ENCODE measurements at places on chromosomes 16 and 17.

GRCh38 chr17:4747847-4748246 is 8.1 kb upstream of the CXCL16 start:
- DNase-seq, result no peak

DNA sequence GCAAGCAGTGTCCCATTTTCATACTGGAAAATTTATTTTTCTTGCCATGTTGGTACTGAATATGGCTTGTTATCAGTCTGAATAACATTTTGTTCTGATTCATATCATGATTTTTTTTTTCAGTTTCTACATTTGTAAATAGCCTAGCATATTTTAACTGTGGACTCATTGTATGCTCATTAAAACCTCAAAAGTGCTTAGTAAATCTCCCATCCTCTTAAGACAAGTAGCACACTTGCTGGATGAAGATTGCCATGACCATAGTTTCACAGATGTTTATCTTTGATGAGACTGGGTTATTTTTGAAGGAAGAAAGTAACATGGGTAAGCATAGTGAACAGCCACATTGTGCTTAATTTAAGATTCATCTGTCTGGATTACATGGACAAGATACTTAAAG is 878 bp downstream of the KRT10 start:
- no peak for DNase-seq

GRCh38 chr16:73875996-73876690 is 420.5 kb upstream of the PSMD7 start:
- no peak for DNase-seq

- no peak for DNase-seq
Measured at GRCh38 chr16:88991813-88992350, 14.9 kb upstream of the CBFA2T3 start.

GRCh38 chr17:50920041-50920410 is 53.9 kb upstream of the TOB1 start:
- no peak for DNase-seq

- no peak for DNase-seq
Measured at GRCh38 chr16:17526956-17527937, 56.5 kb upstream of the XYLT1 start.

DNA sequence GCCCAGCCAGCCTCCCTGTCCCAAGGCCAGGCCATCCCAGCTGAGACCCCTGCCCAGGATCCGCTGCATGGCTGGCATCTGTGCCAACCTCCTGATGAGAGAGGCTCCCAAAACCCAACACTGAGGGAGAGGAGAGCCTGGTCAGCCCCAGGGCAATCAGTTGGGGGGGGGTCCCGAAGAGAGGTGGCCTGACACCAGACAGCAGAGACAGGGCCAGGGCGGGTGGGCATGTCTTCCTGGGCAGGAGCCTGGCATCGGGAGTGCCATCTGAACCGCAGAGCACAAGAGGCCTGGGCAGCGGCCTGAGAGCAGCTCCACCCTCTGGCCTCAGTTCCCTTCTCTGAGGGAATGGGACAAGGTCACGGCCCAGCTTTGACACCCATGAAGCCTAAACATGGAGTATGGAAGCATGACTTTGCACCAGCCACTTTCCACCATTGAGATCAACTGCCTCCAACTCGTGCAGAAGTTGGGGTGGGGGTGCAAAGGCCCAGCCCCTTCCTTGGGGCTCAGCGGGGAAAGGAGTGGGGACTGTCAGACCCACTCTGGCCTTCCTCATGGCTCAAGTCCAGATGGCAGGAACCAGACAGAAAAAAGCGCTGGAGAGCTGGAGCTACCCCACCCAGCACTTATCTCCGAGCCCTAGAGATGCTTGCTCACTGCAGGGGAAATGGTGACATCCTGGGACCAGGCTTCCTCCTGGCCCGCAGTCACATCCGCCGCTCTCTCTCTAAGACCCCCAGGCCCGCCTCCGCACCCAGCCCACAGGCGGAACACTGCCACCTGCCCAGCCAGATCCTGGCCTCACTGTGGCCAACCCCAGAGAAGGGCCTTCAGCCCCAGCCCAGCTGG is 9.7 kb downstream of the RHBDF2 start:
- no peak for DNase-seq

- DNase-seq, result no peak
Measured at GRCh38 chr16:74111456-74111982, 185.1 kb upstream of the PSMD7 start.

- no peak for DNase-seq
Measured at GRCh38 chr16:25893332-25893731, 201.6 kb downstream of the HS3ST4 start.

DNA sequence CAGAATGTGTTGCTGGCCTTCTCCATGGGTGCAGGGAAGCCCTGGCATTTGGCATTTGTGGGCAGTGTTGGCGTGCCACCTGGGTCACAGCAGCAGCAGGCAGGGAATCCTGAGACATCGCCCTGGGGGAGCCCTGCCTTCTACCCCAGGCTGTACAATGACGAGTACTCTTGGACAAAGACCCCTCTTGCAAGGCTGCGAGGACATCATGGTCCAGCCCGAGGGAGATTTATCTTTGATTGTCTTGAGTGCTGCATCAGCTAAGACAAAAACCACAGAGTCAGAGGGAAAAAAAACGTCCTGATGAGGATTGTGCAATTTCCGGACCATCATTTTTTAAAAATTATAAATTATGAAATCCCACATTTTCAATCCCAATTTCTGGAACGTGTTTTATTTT is 3.7 kb downstream of the CRISPLD2 start:
- DNase-seq, result no peak

- DNase-seq, result no peak
Measured at GRCh38 chr16:89344846-89345611, 127.5 kb downstream of the ZNF778 start.

DNA sequence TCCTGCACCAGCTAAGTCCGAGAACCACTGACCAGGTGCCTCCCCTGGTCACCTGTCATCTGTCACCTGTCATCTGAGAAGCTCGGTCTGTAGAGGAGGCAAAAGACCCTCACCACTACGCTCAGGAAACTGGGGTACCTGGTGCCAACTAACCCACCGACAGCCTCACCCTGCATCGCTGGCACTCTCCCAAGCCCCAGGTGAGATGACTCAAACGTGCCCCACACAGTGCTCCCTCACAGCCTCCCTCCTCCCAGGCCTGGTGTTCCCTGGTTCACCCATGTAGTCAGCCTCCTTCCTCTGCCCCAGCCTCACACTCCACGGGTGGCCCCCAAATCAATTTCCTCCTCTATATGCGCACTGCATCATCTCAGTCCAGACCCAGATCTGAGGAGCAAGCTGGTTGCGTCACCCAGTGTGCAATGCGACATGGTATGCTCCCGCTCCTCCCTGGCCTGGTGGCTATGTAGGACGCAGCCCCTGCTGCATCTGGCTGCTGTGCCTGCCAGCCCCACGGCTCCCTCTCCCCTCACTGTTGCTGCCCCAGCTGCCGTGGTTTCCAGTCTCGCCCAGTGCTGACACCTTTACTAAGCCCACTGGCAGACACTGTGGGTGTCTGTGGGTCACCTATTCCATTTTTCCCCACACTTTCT is 68.3 kb downstream of the GTF3C1 start:
- no peak for DNase-seq

DNA sequence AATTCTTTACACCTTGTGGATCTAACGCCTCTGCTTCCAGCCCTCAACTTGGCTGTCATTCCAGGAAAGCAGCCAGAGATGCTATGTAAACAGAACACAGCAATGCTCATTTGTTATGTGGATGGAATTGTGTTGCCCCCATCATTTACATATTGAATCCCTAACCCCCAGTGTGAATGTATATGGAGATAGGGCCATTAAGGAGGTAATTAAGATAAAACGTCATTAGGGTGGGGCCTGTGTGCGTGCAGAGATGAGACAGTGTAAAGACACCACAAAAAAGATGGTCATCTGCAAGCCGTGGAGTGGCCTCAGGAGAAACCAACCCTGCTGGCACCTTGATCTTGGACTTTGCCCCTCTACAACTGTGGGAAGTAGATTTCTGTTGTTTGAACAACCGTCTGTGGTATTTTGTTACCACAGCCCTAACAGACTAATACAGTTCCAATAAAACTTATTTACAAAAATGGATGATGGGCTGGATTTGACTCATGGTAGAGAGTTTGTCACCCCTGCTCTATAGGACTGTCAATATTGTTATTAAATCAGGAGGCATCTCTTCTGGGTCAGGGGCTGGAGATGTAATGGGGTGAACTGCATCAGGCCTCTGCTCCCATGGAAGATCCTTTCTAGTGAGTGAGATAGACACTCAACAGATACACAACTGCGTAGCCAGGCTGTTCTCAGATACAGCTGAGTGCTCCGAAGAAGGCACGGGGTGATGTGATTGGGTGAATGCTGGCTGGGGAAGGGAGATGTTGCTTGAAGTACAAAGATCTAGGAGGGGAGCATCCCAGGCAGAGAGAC is 339.0 kb downstream of the SNX29 start:
- no peak for DNase-seq

- DNase-seq, result no peak
Measured at GRCh38 chr17:38434178-38434665, 6.0 kb downstream of the ARHGAP23 start.

DNA sequence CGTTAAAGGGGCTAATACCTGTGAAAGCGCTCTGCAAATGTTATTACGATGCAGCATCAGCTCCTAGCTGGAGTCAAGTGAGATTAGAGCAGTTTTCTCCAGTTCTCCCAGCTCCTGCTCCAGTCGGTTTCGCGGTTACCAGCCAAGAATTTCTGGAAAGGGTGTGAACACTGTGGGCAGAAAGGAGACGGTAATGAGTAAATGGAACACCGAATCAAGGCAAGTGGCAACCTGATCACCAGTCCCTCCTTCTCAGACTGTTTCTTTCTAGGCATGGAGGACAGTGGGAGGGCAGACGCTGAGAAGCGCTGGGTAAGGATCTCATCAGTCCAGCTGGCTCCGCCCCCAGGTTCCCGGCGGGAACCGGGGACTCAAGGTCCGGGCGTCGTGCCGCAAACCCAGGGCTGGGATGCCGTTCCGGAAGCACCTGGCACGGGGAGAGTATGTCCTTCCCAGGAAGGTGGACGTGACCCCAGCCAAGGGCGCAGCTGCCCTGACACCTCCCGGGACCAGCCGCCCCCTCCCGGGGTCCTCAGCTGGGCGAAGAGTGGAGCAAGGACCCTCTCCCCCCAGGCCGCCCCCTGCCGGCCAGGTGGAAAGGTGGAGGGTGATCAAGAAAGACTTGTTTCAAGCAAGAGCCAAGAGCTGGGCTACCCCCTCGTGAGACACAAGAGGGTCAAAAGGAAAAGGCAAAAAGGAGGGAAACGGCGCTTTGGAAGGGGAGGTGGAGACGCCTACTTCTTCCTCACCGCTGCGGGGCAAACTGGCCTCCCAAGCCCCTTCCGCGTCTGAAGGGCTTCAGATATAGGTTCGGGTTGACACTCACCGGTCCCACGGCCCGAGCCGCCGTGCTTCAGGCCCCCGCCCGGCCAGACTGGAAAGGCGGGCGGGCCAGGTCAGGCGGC is 481 bp downstream of the MYO19 start:
- peak; percentile 62 for DNase-seq

GRCh38 chr16:578870-579405 is 9.2 kb downstream of the PIGQ start:
- no peak for DNase-seq

GRCh38 chr17:50547736-50548083 is 736 bp downstream of the SPATA20 start:
- no peak for DNase-seq

GRCh38 chr17:74639704-74640151 is 16.2 kb upstream of the CD300E start:
- no peak for DNase-seq

GRCh38 chr17:51305182-51305581 is 44.8 kb downstream of the UTP18 start:
- DNase-seq, result no peak

- no peak for DNase-seq
Measured at GRCh38 chr16:1481906-1482835, 6.6 kb downstream of the PTX4 start.

- DNase-seq, result no peak
Measured at GRCh38 chr17:29616300-29617048, 6.2 kb downstream of the CORO6 start.

DNA sequence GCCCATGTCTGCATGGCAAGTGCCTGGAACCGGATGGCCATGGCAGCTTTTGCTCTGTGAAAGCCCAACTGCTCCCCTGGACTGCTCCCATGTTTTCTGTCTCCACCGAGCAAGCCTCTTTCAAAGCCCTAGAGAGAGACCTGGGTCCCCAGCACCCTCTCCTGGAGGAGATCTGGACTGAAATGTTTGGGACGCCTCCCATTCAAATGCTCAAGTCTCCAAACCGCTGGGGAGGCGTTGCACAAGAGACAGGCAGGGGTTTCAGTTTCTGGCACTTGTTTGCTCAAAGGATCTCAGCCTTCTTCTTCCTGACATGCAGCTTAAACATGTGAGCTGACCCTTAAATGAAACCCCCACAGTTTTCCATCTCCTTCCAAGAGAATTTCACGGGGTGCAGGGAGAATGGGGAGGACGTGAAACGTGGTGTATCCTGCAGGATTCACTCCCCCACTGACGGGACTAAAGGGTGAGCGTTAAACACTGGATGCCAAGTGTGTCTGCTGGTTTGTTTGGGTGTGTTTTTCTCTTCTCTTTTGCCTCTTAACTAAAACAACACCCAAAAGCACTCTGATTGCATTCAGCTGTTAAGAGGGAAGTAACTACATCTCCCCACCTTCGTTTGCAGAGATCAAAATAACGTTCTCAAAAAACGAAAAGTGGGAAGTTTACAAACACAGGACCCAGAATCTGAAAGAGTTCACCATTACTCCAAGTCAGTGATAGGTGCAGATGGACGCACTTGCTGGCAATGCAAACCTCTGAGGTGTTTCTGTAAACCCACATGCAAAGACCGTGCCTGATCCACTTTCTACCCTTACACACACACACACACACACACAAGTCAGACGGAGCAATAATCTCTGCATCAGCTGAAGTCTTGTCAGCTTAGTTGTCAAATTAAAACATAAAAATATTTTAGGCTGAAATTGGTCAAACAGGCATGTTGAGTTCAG is 256.9 kb downstream of the C16orf95 start:
- no peak for DNase-seq

- no peak for DNase-seq
Measured at GRCh38 chr17:40209404-40210093, 9.6 kb upstream of the WIPF2 start.

GRCh38 chr17:36921095-36921851 is 16.0 kb upstream of the LHX1 start:
- peak; percentile 10 for DNase-seq

- no peak for DNase-seq
Measured at GRCh38 chr16:73217654-73218053, 169.7 kb upstream of the ZFHX3 start.
